Cerebellar cortex (tissue), 1 donor: ENCODE measurements at places on chromosomes 7 and 10.

GRCh38 chr7:2247141-2247995 lies 5.3 kb downstream of the NUDT1 start:
- DNase-seq, result peak; percentile 38

DNA sequence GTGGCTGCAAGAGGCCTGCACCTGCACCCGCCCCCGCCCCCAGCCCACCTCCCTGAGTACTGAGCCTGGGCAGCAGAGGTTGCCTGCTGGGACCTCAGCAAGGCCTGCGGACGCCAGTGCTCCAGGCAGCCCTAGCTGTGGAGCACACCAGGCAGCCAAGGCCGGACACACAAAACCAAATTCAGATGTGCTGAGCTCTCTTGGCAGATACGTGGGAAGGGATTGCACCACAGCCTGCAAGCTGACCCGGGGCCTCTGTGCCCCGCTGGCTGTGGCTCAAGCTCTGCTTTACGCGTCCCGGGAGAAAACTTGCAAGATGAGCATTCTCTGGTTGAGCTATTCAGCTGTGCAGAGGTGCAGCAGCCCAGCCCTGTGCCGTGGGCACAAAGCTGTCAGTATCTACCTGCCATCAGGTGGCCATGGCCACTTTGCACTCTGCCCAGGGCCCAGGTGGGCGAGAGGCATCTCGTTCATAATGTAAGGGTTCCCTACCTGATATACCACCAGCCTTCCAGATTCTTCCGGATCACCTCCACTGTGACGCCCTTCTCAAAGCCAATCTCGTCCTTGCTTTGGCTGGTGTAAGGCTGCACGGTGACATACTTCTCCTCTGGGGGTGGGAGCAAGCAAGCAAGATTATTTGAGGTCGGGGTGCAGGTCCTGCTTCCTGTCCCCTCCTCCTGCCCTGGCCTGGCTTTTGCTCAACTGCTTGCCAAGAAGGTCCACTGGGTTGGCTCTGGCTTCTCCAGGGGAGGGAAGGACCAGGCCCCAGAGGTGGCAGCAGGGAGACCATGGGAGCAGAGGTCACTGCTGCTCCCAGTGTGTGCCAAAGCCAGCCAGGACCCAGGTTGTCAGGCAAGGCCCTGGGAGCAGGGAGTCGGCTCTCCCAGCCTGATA lies 123.4 kb downstream of the NEURL1 start:
- no peak for DNase-seq

DNA sequence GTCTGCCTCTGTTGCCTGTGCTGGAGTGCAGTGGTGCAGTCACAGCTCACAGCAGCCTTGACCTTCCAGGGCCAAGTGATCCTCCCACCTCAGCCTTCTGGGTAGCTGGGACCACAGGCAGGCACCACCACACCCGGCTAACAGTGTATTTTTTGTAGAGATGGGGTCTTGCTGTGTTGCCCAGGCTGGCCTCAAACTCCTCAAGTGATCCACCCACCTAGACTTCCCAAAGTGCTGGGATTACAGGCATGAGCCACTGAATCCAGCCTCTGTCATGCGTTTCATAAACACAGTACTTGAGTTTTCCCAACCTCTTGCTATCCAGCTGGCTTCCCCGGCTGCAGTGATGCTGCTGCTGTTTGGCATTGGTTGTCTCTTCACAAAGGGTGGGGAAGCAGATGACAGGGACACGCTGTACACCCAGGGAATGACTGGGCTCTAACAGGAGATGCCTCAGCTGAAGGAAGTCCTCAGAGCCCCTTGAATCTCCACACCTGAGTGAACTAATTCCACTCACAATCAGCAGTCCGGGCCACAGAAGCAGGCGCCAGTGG lies 191.5 kb downstream of the DIP2C start:
- DNase-seq, result no peak

DNA sequence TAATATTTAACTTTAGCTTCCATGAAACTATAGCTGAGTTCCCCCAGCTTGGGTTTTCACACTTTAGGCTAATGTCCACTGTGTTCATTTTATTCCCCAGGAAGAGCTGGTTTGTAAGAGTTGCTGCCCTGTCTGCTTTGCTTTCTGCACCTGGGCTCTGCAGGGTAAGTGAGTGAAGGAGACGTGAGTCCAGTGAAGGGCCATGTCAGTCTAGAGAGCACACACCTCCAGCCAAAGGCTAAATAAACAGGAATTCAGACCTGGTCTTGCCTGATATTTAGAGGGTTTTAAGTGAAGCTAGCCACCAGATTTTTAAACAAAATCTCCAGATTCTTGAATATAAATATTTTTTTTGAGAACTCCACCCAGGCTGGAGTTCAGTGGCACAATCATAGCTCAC lies 24.5 kb upstream of the FZD1 start:
- no peak for DNase-seq

DNA sequence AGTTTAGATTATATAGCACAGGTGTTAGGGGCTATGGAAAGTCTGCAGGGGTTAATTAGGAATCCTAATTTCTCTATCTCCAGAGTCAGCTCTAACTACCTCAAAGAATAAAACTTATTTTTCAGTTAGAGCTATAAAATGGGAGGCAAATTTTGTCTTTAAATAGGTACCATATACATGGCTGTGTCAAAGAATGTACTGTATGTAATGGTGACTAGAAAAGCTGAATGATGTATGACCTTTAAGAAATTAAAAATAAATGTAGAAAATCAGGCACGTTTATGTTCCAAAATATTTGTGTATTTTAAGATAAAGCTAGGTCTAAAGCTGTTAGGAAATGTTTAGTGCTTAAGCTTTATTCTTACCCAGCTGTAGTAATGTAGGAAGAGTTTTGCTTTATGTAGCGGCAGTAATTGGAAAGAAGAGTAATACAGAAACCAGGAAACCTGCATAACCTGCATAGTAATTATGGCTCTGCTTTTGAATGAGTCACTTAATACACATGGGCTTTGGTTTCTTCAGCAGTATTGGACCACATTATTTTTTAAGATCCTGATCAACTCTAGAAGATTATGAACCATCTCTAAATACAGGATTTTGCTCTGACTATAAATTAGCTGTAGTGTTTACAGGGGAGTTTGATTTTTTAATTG lies 85.0 kb downstream of the KMT2E start:
- no peak for DNase-seq

- DNase-seq, result no peak
Measured at GRCh38 chr7:96174812-96175211, 147.1 kb downstream of the SLC25A13 start.

DNA sequence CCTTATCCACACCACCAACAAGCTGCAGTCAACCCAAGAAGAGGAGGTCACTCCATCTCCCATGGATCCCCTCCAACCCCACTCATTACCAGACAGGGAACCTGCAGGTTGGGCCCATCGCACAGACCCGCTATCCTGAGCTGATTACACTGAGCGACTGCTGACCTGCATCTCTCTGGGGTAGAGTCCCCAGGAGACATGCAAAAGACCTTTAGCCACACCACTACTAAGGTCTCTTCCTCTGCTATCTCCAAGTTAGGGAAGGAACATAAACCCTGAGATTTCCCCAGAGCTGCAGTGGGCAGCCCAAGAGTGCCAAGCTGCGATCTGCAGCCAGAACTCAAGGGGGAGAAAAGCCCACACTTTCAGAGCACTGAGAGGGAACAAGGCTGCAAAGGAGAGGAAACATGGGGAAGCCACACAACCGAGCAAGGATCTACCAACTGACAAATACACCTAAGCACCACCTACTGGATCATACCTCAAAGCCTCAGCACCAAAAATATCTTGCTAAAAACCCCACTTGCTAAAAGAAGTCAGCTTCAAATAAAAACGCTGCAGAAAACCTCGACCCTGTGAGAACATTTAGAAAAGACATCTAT lies 298.2 kb downstream of the SORCS1 start:
- DNase-seq, result no peak

GRCh38 chr7:104225451-104225850 lies 17.6 kb upstream of the ORC5 start:
- no peak for DNase-seq

GRCh38 chr7:29587195-29587808 lies 23.7 kb downstream of the PRR15 start:
- no peak for DNase-seq

DNA sequence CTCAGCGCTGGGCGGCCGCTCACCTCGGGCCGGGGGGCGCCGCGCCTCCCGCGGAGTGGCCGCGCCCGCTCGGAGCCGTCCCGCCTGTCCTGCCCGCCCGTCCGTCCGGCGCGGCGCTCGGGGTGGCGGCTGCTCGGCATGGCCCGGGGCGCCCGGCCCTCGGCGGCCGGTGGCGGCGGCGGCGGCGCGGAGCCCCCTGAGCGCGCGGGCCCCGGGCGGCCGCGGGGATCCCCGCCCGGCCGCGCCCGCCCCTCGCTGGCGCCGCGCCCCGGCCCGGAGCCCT lies 338 bp downstream of the SDK1 start:
- DNase-seq, result no peak

DNA sequence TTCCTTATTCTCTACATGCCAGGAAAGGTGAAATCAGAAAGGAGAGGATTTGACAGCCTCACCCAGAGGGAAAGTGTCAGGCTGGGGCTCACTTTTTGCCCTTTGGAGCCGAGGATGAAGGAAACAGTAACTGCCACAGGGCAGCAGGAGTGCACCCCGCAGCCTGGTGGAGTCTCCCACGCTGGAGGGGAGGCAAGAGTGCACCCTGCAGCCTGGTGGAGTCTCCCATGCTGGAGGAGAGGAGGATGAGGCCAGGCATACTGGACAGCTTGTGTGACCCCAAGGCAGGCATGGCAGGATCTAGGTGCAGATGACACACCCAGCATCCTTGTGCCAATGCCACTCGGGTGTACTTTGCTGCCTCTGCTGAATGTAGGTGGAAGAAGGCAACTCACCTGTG lies 484.0 kb downstream of the DNAJB6 start:
- no peak for DNase-seq

DNA sequence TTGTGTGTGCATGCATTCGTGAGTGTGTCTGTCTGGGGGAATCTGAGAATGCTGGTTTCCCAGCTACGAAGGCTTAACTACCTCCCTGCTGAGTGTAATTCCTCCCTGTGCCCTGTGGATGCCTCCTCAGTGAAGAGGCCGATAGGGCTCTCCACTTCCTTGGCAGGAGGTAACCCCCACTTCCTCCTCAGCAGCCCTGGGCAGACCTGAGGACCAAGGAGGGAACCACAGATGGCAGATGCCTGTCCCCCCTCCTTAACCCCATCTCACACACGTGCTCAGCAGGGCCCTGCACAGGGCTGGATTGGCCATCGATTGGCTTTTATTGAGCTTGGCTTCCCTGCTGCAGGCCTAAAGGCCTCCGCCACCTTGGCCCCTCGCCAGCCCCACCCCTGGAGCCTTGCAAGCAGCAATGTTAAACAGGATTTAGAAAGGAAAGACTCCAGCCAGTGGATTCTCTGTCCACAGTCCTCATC lies 45.6 kb upstream of the LRRC4 start:
- peak; percentile 45 for DNase-seq

DNA sequence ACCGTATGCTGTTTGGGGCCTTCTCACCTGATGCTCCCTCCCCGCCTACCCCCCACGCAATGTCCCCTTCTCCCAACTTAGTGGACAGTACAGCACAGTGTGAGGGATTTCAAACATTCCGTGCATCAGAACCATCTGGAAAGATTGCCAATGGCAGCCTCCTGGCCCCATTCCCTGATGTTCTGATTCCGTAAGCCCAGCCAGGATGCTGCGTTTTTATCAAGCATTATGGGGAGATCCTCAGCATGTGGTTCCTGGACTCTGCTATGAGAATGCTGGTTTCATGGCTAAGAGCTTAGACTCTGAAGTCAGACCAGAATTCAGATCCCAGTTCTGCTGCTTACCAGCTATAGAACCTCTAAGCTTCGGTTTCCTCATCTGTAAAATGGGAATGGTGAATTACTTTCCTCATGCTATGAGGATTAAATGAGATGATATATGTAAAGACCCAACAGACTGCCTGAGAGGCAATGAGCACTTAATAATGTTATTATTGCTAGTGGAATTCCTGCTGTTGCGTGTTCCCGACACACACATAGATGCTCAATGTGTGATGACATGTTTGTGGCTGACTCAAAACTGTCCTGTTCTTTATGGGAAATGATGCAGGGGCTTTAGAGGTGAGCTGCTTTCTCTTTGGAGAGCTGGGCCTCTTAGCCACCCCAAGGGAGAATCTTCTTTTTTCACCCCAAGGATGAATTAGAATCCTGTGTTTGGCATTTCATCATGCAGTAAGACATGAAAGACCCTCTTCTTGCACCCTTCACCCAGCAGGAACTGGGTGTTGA lies 60.8 kb upstream of the SMNDC1 start:
- peak; percentile 59 for DNase-seq

GRCh38 chr10:117131376-117132327 lies 6.4 kb downstream of the VAX1 start:
- no peak for DNase-seq

- no peak for DNase-seq
Measured at GRCh38 chr7:73303546-73303945, 5.1 kb downstream of the NSUN5 start.

GRCh38 chr7:151024435-151025056 lies at the start of gene ATG9B:
Gene ATG9B (minus strand): TSS chr7:151024494. CDS start chr7:151024423, 71 bp downstream.
- no peak for DNase-seq

DNA sequence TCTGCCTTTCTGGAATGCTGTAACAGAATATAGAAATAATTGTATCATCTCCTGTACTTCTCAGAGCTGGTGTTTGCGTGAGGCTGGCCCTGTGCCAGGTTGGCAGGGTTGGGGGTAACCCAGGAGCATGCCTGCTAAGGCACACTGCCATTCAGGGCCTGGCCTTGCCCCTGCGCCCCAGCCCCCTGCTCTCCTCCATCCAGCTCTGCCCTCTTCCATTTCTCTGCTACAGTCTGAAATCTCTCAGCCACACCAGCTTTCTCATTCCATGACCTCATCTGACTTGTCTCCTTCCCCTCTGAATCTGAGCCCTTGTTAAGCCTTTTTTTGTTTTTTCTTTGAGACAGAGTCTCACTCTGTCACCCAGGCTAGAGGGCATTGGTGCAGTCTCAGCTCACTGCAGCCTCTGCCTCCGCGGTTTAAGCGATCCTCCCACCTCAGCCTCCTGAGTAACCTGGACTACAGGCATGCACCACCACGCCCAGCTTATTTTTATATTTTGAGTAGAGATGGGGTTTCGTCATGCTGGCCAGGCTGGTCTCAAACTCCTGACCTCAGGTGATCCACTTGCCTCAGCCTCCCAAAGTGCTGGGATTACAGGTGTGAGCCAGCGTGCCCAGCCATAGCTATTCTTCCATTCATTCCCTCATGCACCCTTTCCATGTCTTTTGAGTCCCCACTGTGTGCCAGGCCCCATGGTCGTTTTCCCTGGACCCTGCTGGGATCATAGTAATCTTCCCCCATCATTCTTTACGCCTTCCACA lies 206.8 kb downstream of the CUX1 start:
- DNase-seq, result no peak

- DNase-seq, result no peak
Measured at GRCh38 chr10:50575477-50576244, 48.1 kb downstream of the SGMS1 start.
